ENCODE measurements at places on chromosomes 7 and 10. TPM values are rescaled to one million over a fixed set of nuclear protein-coding genes. Genes with fewer than 3 reads are reported as not detected.

ATP5MK gene
- 122 TPM for total RNA-seq

MSMB gene
- not detected for total RNA-seq

MCM10 gene
- 0.34 TPM for total RNA-seq

INHBA gene
- 0.09 TPM for total RNA-seq

TMEM213 gene
- not detected for total RNA-seq

SLC26A5 gene
- 0.20 TPM for total RNA-seq

PARD3 gene
- 23.8 TPM for total RNA-seq

KLF14 gene
- total RNA-seq = 0.31 TPM

ELFN1 gene
- 0.94 TPM for total RNA-seq

DIP2C gene
- total RNA-seq = 7.7 TPM

ITPRID1 gene
- 0.28 TPM for total RNA-seq

EPO gene
- total RNA-seq = 1.7 TPM

ADAM22 gene
- total RNA-seq = 1.0 TPM

TMEM225B gene
- 0.52 TPM for total RNA-seq

NUTM2E gene
- total RNA-seq = 0.06 TPM

TMEM140 gene
- total RNA-seq = 4.4 TPM

MRC1 gene
- 21.7 TPM for total RNA-seq

WDFY4 gene
- total RNA-seq = 2.9 TPM

All from pancreas (tissue), 10 donors.